AG09309 (cell line): ENCODE measurements at places on chromosomes 11 and 22.

- DNase-seq, result no peak
Measured at GRCh38 chr11:45104006-45104789, 42.2 kb upstream of the PRDM11 start.

DNA sequence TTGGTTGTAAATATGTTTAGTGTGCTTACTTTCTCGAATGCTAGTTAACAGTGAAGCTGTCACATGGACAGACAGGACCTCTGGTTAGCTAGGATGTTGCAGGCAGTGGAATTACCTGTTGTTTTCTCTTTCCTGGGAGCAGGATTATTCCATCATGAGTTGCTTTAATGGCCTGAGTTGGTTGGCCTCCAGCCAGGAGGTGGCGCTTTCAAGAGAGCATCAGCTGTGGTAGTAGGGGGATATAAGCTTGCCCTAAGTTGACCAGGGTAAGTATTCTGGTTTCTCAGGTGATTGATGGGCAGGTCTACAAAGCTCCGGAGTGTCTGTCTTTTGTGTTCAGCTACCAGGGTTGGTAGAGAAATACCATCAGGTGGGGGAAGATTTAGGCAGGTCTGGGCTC lies 43.5 kb downstream of the NELL1 start:
- no peak for DNase-seq

- DNase-seq, result no peak
Measured at GRCh38 chr11:102256251-102256650, 61.0 kb upstream of the BIRC3 start.

- no peak for DNase-seq
Measured at GRCh38 chr11:1503708-1504104, 17.1 kb upstream of the MOB2 start.

DNA sequence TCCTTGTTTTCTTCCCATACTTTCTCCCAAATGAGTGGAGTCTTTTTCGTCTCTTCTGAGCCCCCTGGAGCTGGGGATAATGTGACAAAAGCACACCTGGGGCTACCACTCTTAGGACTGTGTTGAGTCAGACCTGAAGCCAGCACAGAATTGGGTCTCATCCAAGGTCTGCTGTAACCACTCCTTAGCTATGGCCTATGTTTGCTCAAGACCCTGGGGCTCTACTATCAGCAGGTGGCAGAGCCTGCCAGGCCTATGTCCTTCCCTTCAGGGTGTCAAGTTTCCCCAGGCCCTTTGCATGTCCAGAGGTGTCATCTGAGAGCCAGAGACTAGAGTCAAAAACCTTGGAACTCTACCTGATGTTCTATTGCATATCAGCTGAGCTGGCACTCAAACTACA lies 335.7 kb downstream of the DDX10 start:
- DNase-seq, result no peak

- no peak for DNase-seq
Measured at GRCh38 chr22:29353286-29353685, 35.1 kb downstream of the AP1B1 start.
